Suppressor macrophage treated with lipopolysaccharide for 1 hour (primary cell): ENCODE measurements at places on chromosomes 12 and 14.

DNA sequence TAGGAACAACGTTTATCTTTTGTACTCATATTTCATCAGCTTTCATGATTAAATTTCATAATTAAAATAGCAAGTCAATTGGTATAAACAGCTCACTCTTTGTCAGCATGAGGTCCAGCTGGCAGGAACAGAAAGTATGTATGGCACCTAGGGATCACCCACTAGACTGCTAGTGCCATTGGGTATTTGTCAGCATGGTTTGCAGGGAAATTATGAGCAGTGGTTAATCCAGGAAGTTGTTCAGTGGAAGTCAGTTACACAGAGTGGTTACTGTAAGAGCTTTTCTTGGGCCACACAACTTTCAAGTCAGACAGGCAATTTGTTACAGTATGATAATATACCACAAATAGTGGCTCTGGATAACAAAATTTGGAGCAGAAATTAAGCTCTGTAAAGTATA lies 340.3 kb upstream of the RGS6 start:
- peak; percentile 65 for DNase-seq

DNA sequence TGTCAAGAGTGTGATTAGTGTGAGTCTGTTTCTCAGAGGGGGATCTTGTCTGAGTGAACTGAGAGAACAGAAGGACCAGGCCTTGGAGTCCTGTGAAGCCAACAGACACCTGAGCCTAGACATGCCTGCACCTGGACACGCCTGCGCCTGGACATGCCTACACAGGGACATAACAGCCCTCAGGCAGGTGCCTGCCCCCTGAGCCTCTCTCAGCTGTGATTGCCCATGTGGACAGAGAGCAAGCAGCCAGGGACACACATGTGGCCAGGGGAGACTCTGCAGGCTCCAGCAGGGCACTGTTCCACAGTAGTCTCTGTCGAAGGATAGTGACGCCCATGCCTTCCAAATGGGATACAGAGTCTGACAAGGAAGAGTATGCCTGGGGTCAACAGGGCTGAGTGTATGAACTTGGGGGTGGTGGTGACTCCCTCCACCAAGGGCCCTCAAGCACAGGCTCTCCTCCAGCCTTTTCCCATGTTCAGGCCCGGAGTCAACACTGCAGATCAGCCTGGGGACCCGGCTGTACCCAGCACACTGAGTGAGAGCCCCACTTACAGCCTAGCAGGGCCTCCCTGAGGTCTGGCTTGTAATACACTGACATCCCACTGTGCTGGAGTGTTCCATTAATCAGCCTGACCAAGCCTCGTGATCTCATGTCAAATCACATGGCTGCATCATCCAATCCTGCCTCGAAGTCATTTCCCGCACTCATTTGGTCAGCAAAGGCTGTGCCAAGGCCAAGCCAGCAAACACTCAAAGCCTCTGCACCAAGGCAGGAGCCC lies 173.0 kb downstream of the CALM1 start:
- no peak for DNase-seq

DNA sequence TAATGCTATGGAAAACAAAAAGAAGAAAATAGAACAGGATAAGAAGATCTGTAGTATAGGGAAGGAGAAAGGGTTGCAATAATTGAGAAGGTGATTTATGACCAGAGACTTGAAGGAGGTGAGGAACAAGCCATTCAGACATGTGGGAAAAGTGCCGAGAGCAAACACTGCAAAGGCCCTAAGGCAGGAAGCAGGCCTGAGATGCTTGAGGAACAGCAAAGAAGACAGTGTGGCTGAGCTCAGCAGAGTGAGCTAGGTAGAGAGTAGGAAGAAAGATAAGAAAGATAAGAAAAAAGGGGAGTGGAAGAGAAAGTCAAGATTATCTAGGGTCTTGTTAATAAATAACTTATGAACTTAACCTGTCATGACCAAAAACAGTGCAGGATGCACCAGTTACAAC lies 671.8 kb downstream of the RPS29 start:
- no peak for DNase-seq

GRCh38 chr12:53862206-53862605 lies 76.4 kb upstream of the HOXC13 start:
- no peak for DNase-seq

- DNase-seq, result no peak
Observed at GRCh38 chr14:48023881-48024280, 348.5 kb upstream of the MDGA2 start.

- peak; percentile 72 for DNase-seq
Observed at GRCh38 chr12:54991161-54991990, 6.8 kb upstream of the TESPA1 start.

GRCh38 chr12:49540229-49541139 lies 1.7 kb downstream of the KCNH3 start:
- DNase-seq, result no peak

DNA sequence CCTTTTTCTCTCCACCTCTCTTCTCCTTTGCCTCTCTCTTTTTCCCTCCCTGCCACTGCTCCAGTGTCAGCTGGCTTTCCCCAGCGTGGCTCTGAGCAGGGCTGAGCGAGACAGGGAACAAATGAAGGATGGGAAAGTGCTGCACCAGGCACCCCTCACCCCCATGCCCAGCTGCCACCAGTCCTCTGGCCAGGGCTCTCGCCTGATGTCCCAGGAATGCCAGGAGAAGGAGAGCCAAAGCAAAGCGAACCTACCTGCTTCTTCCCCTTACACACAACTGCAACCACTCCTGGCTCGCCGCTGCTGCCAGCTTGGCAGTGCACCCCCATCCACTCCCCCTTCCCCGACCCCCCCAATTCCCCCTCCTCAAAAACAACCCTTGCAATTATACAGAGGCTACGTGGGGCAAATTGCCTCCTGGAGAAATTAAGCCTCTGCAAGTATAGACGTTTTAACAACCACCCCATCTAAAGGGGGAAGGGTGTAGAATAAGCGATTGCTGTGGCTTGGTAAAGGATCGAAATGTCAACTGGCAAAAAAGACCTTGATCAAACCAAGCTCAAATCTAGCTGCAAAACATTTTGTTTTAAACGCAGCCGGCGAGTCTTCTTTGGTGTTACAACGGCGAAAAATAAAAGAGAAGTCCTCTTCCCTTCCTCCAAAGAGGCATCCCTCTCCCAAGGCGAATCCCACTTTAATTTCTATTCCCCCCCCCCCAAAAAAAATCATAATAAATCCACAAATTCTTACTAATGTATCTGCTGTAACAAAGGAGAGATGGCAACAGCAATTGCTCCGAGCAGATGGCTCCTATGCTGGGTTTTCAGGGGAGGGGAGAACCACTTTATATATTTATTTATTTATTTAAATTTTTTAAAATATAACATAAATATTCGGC lies 2.9 kb downstream of the BCL11B start:
- DNase-seq, result no peak

DNA sequence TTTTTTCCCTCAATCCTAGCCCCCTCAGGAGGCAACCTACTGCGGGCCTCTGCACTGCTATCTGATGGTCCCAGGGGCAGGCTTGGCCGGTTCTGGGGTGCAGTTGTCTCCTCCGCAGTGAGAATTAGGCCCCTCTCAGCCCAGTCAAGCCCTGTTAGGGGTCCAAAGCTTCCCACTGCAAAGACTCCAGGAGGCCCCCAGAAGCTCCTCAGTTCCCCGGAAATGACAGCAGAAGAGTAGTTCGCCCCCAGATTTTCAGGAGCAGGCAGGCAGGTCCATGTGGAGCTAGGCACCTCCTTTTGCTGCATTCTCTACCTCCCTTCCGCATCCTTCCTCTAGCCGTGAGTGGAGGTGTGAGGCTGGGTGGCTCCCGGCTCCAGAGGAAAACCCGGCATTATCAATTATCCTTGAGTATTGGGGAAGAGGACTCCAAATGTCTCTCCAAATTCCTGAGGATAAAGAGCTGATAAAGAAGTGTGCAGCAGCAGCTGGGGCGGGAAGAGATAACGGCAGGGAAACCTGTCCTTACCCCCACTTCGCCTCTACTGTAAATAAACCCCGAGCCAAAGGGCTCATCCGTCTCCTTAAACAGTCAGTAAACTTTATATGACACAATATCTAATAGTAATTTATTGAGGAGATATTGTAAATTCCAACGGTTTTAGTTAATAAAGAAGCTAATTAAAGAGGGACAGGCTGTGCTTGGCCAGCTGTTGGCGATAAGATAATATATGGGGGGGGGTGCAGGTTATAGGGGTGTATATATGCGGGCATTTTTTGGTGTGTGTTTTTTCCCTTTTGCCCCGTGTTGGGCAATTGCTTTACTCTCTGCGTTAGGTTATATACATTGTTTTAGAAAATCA lies 641 bp upstream of the HOXC12 start:
- no peak for DNase-seq

GRCh38 chr12:131589221-131589897 lies 121.5 kb upstream of the SFSWAP start:
- peak; percentile 57 for DNase-seq

DNA sequence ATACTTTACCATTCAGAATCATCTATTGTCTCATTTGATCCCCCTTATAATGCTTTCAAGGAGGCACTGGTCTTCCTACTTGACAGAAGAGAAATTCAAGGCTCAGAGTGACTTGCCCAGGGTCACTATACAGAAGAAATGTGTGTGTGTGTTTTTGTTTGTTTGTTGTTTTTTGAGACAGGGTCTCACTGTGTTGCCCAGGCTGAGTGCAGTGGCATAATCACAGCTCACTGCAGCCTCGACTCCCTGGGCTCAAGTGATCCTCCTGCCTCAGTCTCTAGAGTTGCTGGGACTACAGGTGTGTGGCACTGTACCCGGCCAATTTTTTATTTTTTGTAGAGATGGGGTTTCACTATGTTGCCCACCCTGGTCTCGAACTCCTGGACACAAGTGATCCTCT lies 22.9 kb downstream of the IRF2BPL start:
- DNase-seq, result no peak

- DNase-seq, result no peak
Observed at GRCh38 chr14:61063461-61063860, 82.4 kb downstream of the SLC38A6 start.

DNA sequence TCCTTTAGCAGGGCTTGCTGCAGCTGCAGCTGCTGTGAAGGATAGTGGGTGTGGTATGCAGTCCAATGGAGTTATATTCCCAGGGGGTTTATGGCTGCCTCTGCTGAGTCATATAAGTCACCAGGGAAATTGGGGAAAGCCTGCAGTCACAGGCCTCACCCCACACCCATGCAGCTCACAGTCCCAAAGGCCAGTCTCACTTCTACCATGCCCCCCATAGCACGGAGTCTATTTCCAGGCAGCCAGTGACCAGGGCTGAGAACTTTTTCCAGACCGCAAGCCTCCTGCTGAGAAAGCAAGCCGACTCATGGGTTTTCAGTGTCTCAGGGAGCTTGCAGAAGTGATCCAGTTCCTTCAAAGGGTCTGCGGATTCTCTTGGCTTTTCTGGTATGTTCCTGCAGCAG lies 322.4 kb upstream of the CLEC14A start:
- DNase-seq, result no peak

- no peak for DNase-seq
Observed at GRCh38 chr12:65335981-65336380, 57.5 kb downstream of the MSRB3 start.

DNA sequence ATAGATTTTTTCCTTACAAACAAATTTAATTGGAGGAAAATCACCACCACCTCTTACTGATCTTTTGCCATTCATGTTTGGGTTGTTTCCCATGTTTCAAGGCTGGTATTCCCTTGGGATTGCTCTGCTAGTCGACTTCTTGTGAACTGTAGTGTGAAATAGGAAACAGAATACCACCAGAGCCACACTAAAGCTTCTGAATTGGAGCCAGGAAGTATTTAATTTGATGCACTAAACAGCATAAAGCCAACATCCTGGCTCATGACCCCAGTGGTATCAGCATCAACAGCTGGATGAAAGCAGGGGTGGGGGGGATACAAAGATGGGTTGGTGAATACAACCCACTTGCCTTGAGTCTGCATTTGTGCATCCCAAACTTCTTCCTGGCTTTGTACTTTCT lies 127.5 kb downstream of the TBC1D30 start:
- DNase-seq, result no peak
